Upper lobe of right lung (tissue), 1 donor: ENCODE measurements at places on chromosomes 13 and 19. TPM values are rescaled to one million over a fixed set of nuclear protein-coding genes. Genes with fewer than 3 reads are reported as not detected.

Gene SH2D3A
- 26.0 TPM for total RNA-seq

Gene ATP1A3
- total RNA-seq, result not detected

DNA sequence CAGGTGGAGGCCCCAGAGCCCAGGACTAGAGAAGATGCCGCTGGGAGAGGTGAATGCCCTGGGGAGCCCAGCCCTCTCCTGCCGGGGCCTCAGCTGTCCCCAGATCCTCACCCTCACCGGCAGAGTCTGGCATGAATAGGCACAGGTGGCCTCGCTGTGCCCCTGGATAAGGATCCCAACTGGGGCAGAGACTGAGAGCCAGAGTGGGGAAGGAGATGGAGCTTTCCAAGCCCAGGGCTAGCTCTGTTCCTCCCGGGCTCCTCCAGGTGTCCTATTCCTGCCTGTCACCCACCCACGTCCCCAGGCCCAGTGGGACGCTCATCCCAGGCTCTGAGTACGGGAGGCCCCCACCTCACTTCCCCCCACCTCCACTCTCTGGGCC, 16.5 kb downstream of the PRR36 start:
- DNase-seq, result no peak

DNA sequence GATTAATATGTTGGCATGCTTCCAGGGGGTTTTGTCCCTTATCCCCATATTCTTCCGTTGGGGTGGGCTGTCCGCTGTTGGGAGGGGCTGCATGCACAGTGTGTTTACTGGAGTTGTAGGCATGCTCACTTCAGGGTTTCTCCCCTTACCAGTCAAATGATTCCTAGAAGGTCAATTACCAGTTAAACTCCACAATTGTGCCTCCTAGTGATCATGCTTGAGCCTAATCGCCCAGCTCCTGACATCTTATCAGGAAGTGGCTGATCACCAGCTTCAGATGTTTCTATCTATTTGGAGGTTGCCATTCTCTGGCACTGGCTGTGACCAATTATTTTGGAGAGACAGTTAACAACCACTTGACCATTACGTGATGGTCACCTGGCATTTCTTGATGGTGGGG, 1090.0 kb downstream of the SLITRK5 start:
- no peak for DNase-seq

- no peak for DNase-seq
Measured at GRCh38 chr13:113489171-113489548, 1.4 kb downstream of the DCUN1D2 start.

- peak; percentile 96 for DNase-seq
Measured at GRCh38 chr19:34254046-34254697, at the start of gene GARRE1. GARRE1 (plus strand) TSS chr19:34254554; CDS start chr19:34300474, 45,920 bp downstream.

GRCh38 chr13:73622381-73622780, 511.8 kb downstream of the KLF12 start:
- DNase-seq, result no peak

GRCh38 chr19:55319785-55320184, 5.4 kb downstream of the TMEM150B start:
- no peak for DNase-seq

- DNase-seq, result peak; percentile 92
Measured at GRCh38 chr19:48319647-48320541, 5.5 kb upstream of the EMP3 start.

GRCh38 chr13:91470084-91470621, 71.7 kb downstream of the GPC5 start:
- no peak for DNase-seq

DNA sequence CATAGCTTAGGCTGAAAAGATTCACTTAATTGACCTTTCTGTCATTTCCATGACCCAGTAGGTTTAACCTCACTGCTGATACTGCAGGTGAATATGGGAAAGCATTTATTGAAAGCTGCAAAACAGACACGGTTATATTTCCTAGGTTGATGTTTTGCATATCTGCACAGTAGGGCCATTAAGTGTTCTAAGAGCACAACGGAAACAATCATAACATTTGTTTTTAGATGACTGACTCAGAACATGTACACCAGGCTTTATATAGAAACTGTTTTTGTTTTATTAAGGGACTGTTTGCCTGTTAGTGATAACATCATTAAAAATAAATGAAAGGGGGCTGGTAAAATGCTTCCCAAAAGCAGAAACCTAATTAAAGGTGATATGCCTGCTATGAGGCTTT, 367.8 kb downstream of the DACH1 start:
- DNase-seq, result no peak

DNA sequence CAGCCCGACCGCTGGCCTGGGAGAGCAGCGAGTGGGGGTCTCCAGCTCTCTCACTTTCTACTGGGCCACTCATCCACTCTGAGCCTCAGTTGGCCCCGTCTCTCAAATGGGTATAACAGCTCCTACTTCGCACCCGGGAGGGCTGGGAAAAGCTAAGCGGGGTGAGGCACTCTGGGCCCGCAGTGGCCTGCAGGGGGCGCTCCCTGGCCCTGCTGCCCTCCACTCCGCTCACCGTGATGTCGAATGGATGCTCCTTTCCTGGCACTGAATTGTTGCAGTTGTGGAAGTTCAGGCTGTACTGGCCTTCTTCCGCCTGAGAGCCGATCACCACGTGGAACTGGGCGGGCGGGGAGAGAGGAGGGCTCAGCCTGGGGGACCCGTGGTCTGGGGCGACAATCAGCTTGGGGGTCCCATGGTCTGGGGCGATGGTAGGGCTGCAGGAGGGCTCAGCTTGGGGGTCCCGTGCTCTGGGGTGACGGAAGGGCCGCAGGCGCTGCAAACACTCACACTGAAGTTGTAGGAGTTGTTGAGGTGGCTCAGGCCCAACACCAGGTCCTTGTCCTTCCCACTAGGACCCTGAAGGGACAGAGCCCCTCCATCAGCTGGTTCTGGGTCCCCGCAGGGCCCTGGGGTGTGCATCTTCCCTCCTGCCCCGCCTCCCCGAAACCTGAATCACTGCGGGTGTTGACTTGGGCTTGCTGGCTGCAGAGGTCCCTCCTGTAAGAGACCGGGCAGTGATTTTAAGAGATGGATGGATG, 3.9 kb downstream of the GPR108 start:
- DNase-seq, result no peak

- DNase-seq, result no peak
Measured at GRCh38 chr19:48881741-48882657, 9.8 kb downstream of the PPP1R15A start.

Gene KIR3DL2
- total RNA-seq, result 0.35 TPM

DNA sequence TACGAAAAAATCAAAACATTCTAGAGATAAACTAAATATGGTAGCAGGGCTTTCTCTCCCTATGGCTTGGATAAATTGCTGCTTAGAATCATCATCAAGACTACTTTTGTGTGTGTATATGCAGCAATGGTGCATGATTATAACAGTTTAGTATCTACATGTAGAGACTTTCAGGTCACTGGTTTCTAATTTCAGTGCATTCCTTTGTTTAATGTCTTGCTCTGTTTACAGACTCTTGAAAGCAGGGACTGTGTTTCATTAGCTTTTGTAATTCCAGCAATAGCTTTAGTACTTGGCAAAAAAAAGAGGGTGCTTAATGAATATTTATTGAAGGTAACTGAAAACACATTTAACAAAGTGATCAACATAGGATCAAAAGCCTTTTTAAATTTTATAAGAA, 420.7 kb downstream of the PCDH9 start:
- no peak for DNase-seq

GRCh38 chr19:6720369-6721137, at the start of gene C3:
C3 (minus strand) TSS chr19:6720650; CDS start chr19:6720589, 61 bp downstream.
- DNase-seq, result peak; percentile 83

Gene OSCAR
- 59.5 TPM for total RNA-seq

Gene ATP12A
- not detected for total RNA-seq

DNA sequence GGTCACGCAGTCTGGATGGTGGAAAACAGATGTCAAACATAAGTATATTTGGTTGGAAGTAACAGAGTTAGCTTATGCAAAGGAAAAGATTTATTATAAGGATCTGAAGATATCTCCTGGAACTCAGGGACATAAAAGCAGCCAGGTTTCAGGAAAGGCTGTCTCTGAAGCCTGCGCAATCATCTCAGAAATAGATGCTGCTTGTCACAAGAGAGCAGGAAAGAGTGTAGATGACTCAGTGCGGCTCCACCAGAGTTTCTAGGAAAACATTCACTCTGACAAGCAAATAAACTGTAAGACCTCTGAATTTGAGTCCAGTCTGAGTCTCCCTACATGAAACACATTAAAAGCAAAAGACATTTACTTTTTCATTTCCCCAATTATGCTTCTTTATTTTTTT, 220.4 kb upstream of the HTR2A start:
- no peak for DNase-seq

DNA sequence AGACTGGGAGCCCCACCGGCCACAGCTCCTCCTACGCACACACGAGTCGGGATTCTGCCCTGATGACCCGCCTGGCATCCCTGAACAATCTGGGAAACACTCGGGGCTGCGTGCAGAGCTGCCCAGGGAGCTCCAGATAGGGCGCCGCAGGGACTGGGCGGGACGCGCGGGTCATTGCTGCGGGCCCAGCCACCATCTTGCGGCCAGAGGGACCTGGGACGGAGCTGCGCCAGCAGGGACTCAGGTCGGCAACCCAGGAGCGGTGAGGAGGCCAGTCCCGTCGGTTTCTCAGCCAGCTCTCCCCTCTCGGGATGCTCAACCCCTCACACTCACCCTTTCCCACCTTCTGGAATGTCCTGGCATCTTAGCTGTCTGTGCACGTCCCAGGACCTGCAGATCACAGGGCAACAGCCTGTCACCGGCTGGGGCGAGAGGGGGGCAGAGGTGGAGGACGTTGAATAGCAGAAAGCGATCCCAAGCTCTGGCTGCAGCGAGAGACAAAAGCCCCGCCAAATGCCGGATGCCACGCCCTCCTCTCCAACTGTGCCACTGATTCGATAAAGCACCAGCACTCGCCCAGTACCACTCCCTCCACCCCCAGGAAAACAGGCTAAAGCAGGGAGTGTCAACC, 20.4 kb upstream of the ZNF91 start:
- peak; percentile 69 for DNase-seq

Gene OR7A5
- not detected for total RNA-seq

- no peak for DNase-seq
Measured at GRCh38 chr13:60788156-60788829, 391.3 kb downstream of the TDRD3 start.

DNA sequence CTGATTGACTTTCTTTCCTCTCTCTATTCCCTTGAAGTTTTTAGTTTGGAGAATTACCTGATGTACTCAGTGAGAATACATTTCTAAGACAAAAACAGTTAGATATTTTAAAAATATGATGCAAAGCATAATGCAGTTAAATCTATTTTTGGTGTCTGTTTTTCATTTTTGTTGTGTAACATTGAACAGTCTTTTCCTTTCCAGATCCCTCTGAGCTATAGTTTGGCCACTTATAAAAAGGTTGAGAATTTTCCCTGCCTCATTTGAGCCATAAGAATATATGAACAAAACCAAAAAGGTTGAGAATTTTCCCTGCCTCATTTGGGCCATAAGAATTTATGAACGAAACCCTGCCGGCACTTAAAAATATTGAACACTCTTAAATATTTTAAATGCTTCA, 57.0 kb upstream of the IPO5 start:
- DNase-seq, result no peak

GRCh38 chr13:30113983-30114570, 193.3 kb downstream of the KATNAL1 start:
- DNase-seq, result no peak

DNA sequence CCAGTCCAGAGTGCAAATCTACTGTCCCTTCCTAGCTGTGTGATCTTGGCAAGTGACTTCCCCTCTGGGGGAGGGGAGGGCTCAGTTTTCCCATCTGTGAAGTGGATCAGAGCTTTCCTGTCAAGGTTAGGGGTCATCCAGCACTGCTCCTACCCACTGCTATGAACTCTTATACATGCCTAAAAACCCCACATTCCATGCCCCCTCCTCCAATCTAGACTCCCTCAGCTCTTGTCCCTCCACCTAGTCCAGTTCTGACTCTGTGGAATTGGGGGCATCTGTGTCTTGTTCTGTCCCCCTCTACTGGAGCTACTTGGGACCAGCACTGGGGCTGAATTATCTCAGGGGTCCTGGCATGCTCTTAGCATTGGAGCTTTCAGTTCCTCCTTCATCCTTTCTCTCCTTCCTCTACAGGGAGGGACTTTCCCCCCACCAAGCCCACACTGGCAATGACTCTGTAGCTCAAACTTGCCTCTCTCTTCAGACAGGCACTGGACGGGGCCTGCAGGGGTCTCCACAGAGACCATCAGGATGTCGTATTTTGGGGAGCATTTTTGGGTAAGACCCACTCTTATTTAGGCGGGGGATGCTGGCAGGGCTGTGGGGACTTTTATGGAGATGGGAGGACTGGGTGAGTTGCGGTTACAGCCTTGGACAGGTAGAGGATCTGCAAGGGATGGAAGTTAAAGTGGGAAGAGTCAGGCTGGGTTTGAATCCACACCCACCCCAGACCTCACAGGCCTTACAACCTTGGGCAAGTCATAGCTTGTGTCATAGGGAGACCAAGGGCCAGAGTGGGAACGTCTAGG, 3.6 kb downstream of the FCHO1 start:
- no peak for DNase-seq

DNA sequence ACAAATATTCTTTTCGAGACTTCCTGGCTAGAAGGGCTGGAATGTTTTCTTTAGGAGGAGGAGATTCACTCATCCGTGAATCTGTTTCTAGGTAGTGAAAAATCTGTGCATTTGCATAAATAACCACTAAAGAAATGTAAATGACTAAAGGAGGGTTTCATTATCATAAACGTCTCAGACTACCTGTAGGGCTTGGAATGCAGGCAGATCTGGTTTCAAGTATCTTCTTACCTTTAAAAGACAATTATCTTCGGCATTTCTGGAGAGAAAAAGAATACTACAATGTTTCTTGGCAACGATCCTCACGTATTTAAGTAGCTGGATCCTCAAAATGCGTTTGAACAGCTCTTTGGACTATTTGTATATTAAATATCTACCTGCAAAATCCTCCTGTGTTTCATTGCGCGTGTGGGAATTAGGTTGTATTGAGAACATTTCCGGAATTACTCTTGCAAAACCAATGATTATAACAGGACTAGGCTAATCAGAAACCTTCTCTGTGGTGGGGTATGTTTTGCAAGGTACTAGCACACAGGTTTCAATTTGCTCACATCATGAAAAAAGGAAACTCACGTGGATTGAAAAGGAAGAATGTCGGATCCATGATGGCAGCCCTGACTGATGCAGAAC, 291.1 kb upstream of the ARGLU1 start:
- no peak for DNase-seq

DNA sequence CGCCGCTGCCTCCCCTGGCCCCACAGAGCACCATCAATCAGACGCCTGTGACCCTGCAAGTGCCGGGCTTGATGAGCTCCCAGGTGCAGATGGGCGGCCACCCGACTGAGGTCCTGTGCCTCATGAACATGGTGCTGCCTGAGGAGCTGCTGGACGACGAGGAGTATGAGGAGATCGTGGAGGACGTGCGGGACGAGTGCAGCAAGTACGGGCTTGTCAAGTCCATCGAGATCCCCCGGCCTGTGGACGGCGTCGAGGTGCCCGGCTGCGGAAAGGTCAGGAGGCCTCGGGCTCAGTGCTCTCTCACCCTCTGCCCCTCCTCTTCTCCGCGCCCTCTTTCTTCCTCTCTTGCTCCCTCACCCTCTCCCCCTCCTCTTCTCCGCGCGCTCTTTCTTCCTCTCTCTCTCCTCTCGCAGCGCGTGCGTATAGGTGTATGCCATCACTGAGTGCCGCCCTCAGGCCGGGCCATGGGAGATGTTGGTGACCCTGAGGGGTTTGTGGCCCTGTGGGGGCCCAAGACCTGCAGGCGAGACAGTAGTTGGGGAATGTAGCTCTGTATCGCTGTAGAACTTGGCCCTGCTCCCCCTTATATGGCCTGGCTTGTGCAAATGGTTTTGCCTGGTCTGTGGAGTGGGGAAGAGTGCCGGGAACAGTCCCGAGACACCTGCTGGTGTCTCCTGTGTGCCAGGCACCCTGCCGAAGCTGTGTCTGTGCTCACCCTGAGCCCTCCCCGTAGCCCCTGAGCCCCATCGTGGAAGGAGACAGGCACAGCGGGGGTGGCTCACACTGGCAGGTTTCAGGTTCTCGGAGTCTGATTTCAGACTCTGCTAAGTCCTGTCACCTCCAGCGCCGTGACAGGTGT, 5.4 kb upstream of the EPN1 start:
- DNase-seq, result no peak
